HCEC 1CT (cell line): ENCODE measurements at places on chromosomes 4 and X.

- peak; percentile 6 for DNase-seq
These were observed 854 bp downstream of the RNF113A start for GRCh38 chrX:119870626-119871131.

GRCh38 chr4:137583671-137584070 is 51.4 kb upstream of the PCDH18 start:
- DNase-seq: no peak

DNA sequence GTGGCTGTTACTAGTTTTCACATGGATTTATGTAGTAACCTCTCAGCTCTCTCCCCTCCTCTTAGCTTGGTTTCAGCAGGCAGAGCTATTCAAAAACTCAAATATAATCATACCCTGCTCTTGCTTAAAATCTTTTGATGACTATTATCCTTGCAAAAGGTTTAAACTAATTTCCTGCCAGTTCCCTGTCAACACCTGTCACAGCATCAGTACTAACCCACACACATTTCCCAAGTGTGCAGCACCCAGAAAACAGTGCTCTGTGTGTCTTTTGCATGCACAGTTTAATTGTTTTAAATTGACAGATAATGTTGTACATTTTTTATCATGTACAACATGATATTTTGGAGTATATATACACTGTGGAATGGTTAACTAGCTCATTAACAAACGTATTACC is 202.0 kb downstream of the PAPSS1 start:
- DNase-seq: no peak

DNA sequence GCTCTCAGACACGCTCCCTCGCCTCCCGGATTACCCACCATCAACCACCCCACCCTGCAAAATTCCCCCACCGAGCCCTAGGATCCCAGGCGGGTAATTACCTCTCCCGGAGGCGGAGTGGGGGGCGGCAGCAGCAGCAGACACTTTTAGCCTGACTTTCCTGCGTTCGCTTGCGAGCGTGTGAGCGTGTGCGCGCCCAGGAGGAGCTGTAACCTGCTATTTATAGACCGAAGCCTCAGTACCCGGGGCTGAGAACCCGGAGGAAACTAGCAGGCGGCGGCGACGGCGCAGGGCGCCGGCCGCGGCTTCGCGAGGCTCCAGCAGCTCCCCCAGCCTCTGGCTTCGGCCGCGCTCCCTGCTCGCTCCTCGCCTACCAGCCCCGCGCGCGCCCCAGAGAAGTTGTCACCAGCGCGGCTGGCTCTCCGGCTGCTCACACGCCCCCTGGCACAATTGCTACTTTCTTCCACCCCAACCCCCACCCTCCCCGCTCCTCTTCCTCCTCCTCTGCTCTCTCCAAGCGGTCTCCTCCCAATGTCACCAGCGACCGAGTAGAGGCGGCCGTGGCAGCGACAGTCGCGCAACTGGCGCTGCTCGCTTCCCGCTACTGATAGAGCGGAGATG is at the start of gene INPP4B:
INPP4B (minus strand) TSS at position 194 of the 621 bp plus-strand sequence.
- peak; percentile 17 for DNase-seq

GRCh38 chr4:111480510-111480909 is 664.7 kb upstream of the FAM241A start:
- no peak for DNase-seq

GRCh38 chr4:107058828-107059227 is 22.7 kb upstream of the DKK2 start:
- peak; percentile 50 for DNase-seq

DNA sequence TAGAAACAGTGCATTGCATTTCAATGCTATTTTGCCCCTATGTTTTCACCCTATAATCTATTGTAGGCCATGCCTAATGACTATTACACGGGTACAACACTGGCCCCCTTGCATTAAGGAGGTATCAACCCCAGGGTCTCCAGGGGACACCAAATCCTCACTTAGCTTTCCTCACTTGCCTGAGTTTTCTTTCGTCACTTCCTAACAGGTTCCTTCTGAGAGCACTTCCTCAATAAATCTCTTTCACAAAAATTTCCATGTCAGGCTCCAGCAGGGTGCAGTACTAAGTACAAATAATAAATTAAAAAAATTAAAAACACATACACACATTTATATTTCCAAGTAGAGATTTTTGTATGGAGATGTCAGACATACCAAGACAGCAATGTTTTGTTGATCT is 165.0 kb downstream of the RBM46 start:
- no peak for DNase-seq

DNA sequence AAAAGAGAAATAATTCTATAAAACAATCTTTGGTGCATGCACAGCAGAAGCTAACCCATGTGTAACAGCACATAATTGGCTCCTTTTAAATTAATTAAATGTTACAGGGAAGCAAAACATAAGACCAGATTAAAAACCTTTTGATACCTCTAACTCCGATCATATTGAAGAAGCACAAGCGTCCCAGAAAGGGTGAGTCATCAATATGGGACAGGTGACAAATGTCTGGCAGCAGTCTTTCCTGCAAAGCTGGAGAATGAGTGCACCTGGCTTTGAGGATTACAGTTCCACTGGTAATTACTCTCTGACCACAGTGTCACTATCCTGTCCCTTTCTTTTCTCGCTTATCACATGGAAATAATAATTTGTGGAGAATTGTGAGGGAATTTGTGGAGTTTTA is 94.6 kb downstream of the FAM9B start:
- no peak for DNase-seq

DNA sequence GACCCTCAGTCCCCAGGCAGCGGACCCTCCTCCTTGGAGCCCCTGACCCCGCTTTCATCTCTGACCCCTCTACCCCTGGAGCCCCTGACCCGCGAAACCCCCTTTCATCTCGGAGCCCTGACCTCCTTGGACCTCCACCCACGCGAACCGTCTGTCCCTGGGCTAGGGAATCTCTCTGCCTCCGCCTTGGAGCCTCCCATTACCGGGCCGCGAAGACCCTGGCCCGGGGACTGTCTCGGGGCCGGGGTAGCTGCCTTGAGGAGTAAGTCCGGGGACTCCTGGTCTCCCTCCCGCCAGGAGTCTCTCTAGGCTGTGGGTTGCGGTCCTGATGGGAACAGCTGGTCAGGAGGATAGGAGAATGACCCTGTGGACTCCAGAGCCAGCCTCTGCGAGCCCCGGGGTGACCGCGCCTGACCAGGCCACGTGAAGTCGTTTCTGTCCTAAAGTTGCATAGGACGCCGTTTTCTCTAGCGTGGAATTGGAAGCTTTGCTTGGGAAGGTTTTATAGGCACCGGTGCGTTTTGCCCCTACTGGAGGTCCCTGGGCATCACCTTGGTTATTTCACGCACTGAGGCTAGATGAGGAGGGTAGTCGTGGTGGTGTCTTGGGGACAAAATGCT is 824 bp downstream of the TBC1D14 start:
- DNase-seq: no peak

- DNase-seq: peak; percentile 13
These were observed 39.6 kb upstream of the SLC7A3 start for GRCh38 chrX:70970482-70970995.

DNA sequence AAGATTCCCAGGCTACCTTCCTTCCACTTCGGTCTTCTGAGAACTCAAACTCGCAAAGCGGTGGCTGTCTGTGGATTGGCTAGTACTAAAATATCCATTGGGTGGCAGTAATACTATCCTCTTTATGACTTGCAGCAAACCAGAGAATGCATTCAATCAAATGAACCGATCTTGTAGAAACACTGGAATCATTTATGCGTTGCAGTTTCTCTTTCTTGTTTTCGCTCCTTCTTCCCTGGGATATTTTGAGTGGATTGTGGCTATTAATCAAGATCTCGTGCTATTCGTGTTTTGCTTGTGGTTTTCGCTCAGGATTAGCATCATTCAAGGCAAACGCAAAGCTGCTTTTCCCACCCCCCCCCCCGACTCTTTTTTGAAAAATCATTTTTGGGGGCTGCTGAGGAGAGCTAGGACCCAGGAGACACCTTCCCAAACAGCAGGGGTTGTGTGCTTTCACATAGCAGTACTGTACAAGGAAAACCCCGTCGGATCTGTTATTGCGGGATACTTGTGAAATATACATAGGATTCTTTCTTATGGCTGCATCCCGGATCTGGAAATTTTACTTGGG is at the start of gene IL1RAPL1:
IL1RAPL1 (plus strand) TSS at position 466 of the 571 bp plus-strand sequence.
- peak; percentile 1 for DNase-seq

GRCh38 chr4:25800245-25800644 is 62.5 kb downstream of the SEL1L3 start:
- no peak for DNase-seq

GRCh38 chr4:87654487-87655044 is 4.5 kb downstream of the DMP1 start:
- no peak for DNase-seq

DNA sequence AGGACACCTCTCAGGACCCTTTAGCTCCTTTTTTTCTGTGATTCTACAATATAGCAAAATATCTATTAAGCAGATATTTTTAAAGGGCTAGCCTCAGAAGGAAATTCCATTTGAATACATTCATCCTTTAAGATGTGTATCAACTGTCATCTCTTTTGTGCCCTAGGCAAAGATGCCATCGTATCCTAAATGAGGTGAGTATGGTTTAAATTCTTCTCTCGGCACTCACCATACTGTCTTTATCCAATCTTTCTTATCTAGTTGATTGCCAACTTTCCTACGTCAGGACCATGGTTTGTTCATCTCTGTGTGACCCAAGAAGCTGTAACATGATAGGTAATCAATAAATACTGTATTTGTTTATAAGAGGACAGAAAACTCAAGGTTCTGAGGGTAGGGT is 176.0 kb downstream of the LDB2 start:
- DNase-seq: no peak

GRCh38 chr4:14092741-14093140 is 465.2 kb upstream of the BOD1L1 start:
- no peak for DNase-seq

DNA sequence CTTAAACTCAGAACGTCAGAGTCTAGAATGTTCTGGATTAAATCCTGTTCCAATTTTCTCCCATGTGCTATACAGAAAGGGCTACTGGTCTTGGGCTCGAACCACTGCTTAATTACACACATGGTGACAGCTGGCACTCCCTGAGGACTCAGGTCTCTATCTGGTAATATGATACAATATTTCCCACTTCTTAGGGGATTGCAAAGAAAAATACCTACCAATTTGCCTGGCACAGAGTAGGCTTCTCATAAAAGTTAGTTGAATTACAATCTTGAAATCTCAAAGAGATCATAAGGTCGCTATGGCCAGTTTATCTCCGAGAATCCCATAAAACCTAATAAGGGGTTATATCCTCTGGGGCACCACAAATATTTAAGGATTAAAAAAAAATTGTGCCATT is 8.6 kb downstream of the GPM6B start:
- no peak for DNase-seq

DNA sequence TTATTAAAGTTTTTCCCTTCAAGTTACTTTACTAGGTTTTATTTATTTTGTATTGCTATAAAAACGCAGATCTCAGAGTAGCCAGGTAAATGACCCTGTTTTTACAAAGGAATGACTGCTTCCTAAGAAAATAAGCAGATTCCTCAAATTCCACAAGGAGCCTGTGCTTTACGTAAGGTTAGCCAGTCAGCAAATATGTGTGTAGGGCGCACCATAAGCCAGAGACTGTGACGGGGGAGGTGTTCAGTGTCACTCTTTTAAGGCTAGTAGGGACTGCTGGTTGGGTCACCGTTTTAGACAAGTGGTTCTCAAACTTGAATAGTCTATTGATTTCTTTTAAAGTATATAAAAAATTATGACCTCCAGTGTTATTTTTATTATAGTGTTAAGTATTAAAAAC is 119.9 kb downstream of the ANK2 start:
- DNase-seq: no peak

- DNase-seq: no peak
These were observed 37.6 kb downstream of the CTBP1 start for GRCh38 chr4:1211371-1211770.

GRCh38 chr4:7829652-7830580 is 109.7 kb downstream of the AFAP1 start:
- no peak for DNase-seq

DNA sequence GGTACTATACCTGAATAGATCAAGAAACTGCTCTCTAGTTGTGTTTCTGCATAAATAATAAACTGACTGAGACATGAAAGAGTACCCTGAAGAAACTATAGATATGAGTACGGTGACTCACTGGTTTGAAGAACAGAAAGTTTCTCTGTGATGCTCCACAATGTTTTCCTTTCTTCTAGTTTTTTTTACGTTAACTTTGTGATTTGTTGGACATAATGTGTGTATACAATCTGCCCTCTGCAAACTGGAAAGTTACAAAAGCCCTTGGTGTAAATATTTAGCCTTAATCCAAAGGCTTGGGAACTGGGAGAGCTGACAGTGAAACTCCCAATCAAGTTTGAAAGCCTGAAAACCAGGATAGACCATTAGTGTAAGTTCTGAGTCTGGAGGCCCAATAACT is 31.6 kb upstream of the PAPSS1 start:
- no peak for DNase-seq

DNA sequence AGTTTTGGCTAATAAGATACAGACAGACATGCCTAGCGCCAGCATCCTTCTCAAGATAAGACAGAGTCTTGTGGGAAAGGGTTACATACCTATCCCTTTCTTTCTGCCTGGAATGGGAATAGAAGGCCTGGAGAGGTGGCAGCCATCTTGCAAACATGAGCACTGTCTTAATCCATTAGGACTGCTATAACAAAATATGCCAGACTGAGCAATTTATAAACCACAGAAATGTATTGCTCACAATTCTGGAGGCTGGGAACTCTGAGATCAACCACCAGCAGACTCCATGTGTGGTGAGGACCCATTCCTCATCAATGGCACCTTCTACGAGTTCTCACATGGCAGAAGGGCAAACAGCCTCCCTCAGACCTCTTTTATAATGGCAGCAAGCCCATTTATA is 26.5 kb upstream of the NEIL3 start:
- peak; percentile 38 for DNase-seq

GRCh38 chr4:81550388-81550859 is 78.7 kb upstream of the RASGEF1B start:
- no peak for DNase-seq

DNA sequence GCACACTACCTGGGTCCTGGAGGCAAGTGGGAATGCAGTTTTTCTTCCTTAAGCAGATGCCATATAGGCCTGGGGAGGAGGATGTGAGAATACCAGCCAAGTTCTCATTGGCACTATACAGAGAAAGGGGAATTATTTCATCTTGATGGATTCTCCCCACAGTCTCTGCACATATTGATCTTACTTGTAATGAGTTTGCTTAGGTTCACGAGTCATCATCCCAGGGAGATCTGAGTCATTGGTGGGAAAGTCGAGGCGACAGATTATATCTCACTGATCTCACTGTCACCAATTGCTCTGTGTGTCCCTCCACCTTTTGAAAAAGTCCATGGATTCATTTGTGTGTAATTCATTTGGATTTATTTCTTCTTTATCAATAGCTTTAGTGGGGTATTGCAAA is 156.8 kb downstream of the AR start:
- DNase-seq: peak; percentile 34

DNA sequence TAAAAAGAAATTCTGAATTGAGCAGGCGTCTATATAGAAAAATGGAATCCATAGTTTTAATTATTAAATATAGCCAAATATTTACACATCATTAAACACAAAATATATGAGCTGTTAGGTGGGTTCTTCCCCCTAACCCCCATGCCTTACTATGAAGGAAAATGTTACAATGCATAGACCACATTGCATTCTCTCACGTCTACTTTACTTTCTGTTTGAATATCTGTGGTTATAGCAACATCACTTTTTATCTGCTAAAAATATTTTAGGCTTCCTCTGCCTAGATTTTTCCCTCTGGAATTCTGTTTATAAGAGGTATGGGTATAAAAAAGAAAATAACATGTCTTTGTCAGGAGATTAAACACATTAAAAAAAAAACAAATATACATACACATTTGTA is 73.1 kb downstream of the MAML3 start:
- no peak for DNase-seq

- no peak for DNase-seq
These were observed 4.8 kb upstream of the DAPP1 start for GRCh38 chr4:99811850-99812249.

GRCh38 chr4:56861360-56861759 is 39.9 kb upstream of the SPINK2 start:
- DNase-seq: no peak
